ENCODE measurements at places on chromosomes 16 and 17. TPM values are rescaled to one million over a fixed set of nuclear protein-coding genes. Genes with fewer than 3 reads are reported as not detected.

DNA sequence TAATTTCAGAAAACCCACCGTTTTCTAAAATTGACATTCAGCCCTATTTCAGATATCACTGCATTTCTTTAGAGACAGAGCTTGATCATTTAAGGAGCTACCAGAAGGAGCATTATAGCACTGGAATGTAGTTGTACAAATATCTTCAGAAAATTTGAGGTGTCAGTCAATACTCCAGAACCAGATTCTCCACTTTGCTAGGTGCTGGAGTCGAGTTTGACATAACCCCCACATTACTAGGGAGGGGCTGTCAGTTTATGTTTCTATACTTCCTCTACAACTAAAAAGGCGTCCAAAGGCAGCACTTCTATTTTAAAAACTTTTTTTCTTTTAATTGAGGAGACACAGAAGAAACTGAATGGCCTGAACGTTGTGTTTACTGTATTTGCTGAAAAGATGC lies 892 bp upstream of the KIAA0513 start:
- no peak for DNase-seq
- peaks cover 23% of the 10 kb centered on the region for H3K4me1 ChIP-seq
- H3K27ac ChIP-seq: peak overlapping the region; percentile 54
- H3K36me3 ChIP-seq: no peaks in the 10 kb centered on the region
- H3K27me3 ChIP-seq: peaks cover 4% of the 10 kb centered on the region
- peak overlapping the region; percentile 97 for H3K4me3 ChIP-seq

GRCh38 chr17:6166492-6167179 lies 96.5 kb downstream of the WSCD1 start:
- no peak overlapping the region for H3K4me3 ChIP-seq
- peaks cover 54% of the 10 kb centered on the region for H3K27me3 ChIP-seq
- H3K4me1 ChIP-seq: no peaks in the 10 kb centered on the region
- no peaks in the 10 kb centered on the region for H3K36me3 ChIP-seq
- DNase-seq: no peak
- H3K27ac ChIP-seq: no peak overlapping the region

- peaks cover 13% of the 10 kb centered on the region for H3K36me3 ChIP-seq
- no peak overlapping the region for H3K4me3 ChIP-seq
- no peaks in the 10 kb centered on the region for H3K4me1 ChIP-seq
- no peak for DNase-seq
- H3K27me3 ChIP-seq: no peaks in the 10 kb centered on the region
Observed at GRCh38 chr17:4008441-4009185, 44.4 kb upstream of the ATP2A3 start.

CFAP97D1 gene
- not detected for total RNA-seq

GRCh38 chr16:54636221-54636793 lies 294.4 kb upstream of the IRX5 start:
- DNase-seq: no peak
- H3K27ac ChIP-seq: no peak overlapping the region
- H3K27me3 ChIP-seq: peaks cover 3% of the 10 kb centered on the region
- no peaks in the 10 kb centered on the region for H3K36me3 ChIP-seq
- no peak overlapping the region for H3K4me3 ChIP-seq

DNA sequence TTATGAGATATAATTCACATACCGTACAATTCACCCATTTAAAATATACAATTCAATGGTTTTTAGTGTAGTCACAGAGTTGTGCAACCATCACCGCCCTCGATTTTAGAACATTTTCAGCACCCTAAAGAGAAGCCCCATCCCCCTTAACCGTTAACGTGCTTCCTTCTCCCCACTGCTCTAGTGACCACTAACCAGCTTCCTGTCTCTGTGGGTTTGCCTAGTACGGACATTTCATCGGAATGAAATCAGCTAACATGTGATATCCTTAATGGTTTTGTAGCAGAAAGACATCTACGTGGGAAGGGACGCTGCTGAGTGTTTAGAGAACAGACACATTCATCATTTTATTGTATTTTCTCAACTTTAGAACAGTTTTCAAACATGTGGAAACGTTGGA lies 80.8 kb upstream of the HSBP1 start:
- no peaks in the 10 kb centered on the region for H3K4me1 ChIP-seq
- no peaks in the 10 kb centered on the region for H3K36me3 ChIP-seq
- no peak overlapping the region for H3K4me3 ChIP-seq
- peaks cover 4% of the 10 kb centered on the region for H3K27me3 ChIP-seq

ZNF500 gene
- total RNA-seq: 19.1 TPM

- no peak overlapping the region for H3K4me3 ChIP-seq
- peaks cover 9% of the 10 kb centered on the region for H3K4me1 ChIP-seq
- no peak overlapping the region for H3K27ac ChIP-seq
- no peaks in the 10 kb centered on the region for H3K27me3 ChIP-seq
- peaks cover 20% of the 10 kb centered on the region for H3K36me3 ChIP-seq
- DNase-seq: no peak
Observed at GRCh38 chr16:27458258-27458657, 56.3 kb downstream of the IL21R start.

DNA sequence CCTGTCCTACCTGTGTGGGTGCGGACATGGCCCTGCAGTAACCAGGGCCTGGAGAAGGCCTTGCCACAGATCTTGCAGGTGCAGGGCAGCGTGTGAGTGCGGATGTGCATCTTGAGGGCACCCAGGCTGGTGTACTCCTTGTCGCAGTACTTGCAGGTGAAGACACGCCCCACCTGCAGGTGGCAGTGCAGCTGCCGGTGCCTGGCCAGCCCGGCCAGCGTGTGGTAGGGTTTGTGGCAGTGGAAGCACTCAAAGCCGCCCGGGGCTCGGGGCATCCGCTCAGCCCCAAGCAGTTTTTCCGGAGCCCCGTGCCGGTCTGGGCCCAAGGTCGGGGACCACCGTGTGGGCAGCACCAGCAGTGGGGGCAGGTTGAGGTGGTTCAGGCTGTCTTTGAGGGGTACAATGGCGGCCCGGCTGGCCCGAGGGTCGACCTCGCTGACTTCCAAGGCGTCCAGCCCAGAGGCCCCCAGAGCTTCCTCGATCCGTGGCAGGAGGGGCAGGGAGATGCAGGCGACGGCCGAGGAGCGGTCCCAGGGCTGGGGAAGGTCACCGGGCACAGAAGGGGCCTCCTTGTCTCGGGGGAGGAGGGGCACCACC lies 5.1 kb downstream of the SNAI3 start:
- H3K27ac ChIP-seq: no peak overlapping the region
- H3K36me3 ChIP-seq: no peaks in the 10 kb centered on the region
- no peak for DNase-seq
- H3K4me3 ChIP-seq: no peak overlapping the region
- no peaks in the 10 kb centered on the region for H3K27me3 ChIP-seq

DNA sequence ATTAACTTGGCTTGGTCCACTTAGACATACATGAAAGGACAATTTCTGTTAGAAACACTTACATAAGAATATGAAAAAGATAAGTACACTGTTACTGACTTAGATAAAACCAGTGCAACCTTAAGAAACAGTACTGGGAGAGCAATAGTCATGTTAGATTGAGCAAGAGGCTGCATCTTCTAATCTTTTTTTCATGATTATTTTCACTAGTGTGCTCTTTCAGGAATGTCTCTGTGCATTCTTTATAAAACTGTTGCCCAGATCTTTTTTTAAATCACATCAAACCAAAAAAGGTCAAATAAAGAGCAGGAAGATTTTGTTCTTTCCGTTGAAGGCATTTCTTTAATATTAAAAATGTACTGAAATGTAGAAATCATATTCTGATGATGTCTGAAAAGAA lies 100.7 kb upstream of the AXIN2 start:
- H3K27ac ChIP-seq: no peak overlapping the region
- DNase-seq: no peak
- H3K4me1 ChIP-seq: no peaks in the 10 kb centered on the region
- H3K4me3 ChIP-seq: no peak overlapping the region
- H3K36me3 ChIP-seq: no peaks in the 10 kb centered on the region

PYY gene
- total RNA-seq: not detected

- no peaks in the 10 kb centered on the region for H3K27me3 ChIP-seq
- no peak overlapping the region for H3K4me3 ChIP-seq
- no peak for DNase-seq
- no peak overlapping the region for H3K27ac ChIP-seq
- H3K4me1 ChIP-seq: peaks cover 43% of the 10 kb centered on the region
Observed at GRCh38 chr16:85604145-85604705, 8.9 kb upstream of the GSE1 start.

DNA sequence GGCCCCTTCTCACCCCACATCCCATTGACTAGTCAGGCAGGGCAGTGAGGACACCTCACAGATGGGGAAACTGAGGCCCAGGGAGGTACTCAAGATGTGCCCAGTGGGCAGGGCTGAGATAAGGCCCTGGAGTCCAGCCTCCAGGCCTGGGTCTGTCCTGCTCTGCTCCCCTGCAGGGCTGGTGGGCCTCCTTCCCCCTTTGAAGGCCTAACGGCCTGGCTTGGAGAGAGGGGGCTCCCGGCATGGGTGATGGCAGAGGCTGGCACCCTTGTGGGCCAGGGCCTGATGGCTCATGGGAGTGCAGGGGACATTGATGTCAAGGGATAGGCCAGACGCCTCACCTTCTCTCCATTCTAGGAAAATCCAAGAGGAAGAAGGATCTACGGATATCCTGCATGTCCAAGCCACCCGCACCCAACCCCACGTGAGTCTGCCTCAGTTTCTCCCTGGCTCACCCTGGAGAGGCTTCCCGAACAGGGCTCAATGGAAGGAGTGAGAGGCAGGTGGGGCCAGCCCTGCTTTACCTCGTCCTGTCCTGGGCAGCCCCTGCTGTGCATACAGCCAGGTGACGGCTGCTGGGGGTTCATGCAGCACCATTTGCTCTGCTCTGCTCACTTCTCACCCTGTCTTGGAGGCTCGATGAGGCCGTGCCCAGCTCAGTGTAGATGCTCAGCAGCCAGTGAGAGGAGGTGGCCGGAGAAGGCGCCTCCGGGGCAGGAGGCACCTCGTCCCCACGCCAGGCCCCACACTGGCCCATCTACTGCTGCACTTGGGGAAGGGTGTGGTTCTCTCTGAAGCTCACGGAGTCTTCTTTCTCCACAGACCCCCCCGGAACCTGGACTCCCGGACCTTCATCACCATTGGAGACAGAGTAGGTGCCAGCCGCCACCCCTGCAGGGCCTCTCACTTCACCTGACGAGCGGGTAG lies 13.8 kb downstream of the MAP2K3 start:
- peaks cover 5% of the 10 kb centered on the region for H3K36me3 ChIP-seq
- no peak overlapping the region for H3K4me3 ChIP-seq

GRCh38 chr17:7045492-7046126 lies 1.7 kb upstream of the SLC16A11 start:
- H3K36me3 ChIP-seq: no peaks in the 10 kb centered on the region
- no peaks in the 10 kb centered on the region for H3K27me3 ChIP-seq
- peaks cover 20% of the 10 kb centered on the region for H3K4me1 ChIP-seq
- H3K27ac ChIP-seq: no peak overlapping the region
- DNase-seq: peak; percentile 86

SLC13A5 gene
- not detected for total RNA-seq

RAB37 gene
- not detected for total RNA-seq
